ENCODE measurements at places on chromosomes 11 and 22. TPM values are rescaled to one million over a fixed set of nuclear protein-coding genes. Genes with fewer than 3 reads are reported as not detected.

Gene OR52K1
- not detected for total RNA-seq

Gene SCN4B
- 1.2 TPM for total RNA-seq

Gene MS4A6A
- not detected for total RNA-seq

Gene PGR
- not detected for total RNA-seq

Gene OR5D13
- not detected for total RNA-seq
